MM.1S (cell line): ENCODE measurements at places on chromosomes 3 and 15.
A peak's percentile ranks its signal among the peaks of the same experiment; 100 is the strongest.

DNA sequence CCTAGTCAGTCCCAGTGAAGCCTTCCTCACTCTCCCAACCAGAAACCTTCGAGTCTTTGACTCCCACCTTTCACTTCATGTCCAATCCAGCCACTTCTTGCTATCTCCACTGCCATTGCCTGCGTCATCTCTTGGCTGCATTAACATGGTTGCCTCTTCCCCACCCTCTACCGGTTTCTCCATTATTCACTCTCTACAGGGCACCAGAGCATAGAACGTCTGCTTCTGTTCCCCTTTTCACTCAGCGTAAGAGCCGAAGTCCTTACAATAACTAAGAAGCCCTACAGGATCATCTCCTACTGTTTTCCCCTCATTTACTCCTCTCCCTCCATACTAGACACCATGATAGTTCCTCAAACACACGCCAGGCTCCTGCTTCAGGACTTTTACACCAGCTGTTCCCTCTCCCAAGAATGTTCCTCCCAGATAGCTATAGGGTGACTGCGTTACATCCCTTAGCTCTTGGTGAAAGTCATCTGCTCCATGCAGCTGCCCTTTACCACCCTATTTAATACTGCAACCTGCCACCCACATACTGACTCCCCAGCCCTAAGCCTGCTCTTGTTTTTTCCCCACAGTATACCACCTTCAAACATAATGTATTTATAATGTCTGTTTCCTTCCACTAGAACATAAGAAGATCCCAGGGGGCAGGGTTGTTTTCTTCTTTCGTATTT is 30.9 kb downstream of the RCN2 start:
- H3K27me3 ChIP-seq: no peaks in the 10 kb centered on the region
- no peaks in the 10 kb centered on the region for H3K36me3 ChIP-seq
- no peaks in the 10 kb centered on the region for H3K4me1 ChIP-seq
- H3K27ac ChIP-seq: no peak overlapping the region
- no peak for DNase-seq

GRCh38 chr3:126313580-126314304 is 43.5 kb downstream of the KLF15 start:
- no peaks in the 10 kb centered on the region for H3K4me1 ChIP-seq
- no peak overlapping the region for H3K27ac ChIP-seq
- H3K4me3 ChIP-seq: no peak overlapping the region
- no peaks in the 10 kb centered on the region for H3K27me3 ChIP-seq

DNA sequence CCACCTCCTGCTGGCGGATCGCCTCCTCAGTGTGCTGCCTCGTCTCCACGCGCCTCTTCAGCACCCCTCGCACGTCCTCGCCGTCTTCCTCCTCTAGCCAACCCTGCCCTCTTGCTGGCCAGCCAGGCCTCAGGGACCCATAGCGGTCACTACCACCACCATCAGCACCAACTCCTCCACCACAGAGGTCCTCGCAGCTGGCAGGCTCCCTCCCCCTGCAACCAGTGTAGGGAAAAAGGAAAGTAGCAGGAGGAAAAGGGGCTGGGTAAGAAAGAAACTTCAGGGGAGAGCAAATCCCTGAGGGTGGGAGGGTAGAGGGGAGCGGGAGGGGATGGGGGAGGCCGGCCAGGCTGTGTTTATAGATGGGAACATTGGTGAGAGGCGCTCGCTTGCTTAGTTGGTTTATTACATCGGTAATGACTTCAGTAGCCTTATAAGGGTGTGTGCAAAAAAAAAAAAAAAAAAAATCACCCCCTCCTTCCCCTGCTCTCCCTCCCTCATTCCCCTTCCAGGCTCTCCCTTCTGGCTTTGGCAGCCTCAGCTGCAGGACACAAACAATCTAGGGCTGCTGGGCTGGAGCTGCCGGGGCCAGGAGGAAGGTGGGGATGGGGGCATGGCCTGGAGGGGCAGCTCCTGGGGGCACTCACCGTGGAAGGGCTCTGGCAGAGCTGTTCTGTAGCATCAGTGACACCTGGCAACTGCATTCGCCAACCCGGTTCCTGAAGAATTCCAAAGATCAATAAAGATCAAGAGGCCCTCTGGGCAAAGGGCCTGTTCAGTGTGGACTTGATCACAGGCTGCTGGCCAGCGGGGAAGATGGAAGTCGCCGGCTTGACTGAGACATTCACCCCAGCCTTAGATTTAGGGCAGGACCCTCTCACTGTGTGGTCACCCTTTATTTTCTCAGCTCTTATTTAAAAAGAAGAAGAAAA is 116.2 kb upstream of the HACD2 start:
- DNase-seq: no peak
- no peaks in the 10 kb centered on the region for H3K36me3 ChIP-seq
- no peaks in the 10 kb centered on the region for H3K4me1 ChIP-seq
- H3K4me3 ChIP-seq: no peak overlapping the region

GRCh38 chr15:73717802-73718201 is 33.6 kb downstream of the CD276 start:
- no peaks in the 10 kb centered on the region for H3K4me1 ChIP-seq
- no peak overlapping the region for H3K27ac ChIP-seq
- no peak for DNase-seq
- no peaks in the 10 kb centered on the region for H3K27me3 ChIP-seq
- H3K4me3 ChIP-seq: no peak overlapping the region

GRCh38 chr3:81929697-81930096 is 168.3 kb upstream of the GBE1 start:
- H3K27ac ChIP-seq: no peak overlapping the region
- no peak overlapping the region for H3K4me3 ChIP-seq
- no peaks in the 10 kb centered on the region for H3K4me1 ChIP-seq
- DNase-seq: no peak

- peak overlapping the region; percentile 80 for H3K4me3 ChIP-seq
- H3K4me1 ChIP-seq: peaks cover 13% of the 10 kb centered on the region
- H3K36me3 ChIP-seq: no peaks in the 10 kb centered on the region
- no peak for DNase-seq
These were observed 741 bp upstream of the ZNF106 start for GRCh38 chr15:42491539-42492225.

DNA sequence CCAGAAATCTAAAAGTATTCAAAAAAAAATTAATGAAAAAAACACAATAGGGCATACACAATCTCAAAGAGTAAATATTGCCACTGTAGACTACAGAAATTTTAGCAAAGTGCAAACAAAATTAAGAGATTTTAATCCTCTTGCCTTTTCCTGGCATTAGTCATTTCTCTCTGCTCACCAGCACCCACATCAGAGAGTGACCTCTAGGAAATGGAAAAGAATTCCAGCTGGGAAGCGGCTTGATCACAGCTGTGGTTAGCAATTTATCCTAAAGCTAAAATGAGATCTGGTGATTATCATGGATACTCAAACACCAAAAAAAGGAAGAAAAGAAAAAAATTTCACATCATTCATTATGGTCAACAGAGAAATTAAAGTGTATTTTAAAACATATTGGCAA is 7.5 kb downstream of the CSNK1G1 start:
- H3K27ac ChIP-seq: no peak overlapping the region
- no peak for DNase-seq
- H3K27me3 ChIP-seq: no peaks in the 10 kb centered on the region
- H3K36me3 ChIP-seq: no peaks in the 10 kb centered on the region
- no peaks in the 10 kb centered on the region for H3K4me1 ChIP-seq

DNA sequence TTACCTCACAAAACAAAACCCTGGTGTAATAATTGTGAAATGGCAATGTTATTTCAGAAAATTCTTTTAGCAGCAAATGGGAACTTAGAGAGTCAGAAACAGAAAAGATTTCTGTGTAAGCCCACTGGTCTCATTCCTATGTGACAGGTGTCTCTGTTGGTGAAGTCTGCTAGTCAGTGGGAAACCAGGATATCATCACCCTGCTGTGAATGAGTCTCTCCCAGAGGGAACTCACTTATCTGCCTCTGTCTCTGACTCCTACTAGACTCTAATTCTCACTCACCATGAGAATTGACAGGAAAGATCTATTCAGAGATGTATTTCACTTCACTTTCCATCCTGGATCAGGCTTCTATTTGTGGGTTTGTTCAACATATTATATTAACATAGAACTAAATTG is 266.0 kb downstream of the EPHA3 start:
- no peaks in the 10 kb centered on the region for H3K36me3 ChIP-seq
- H3K27me3 ChIP-seq: no peaks in the 10 kb centered on the region
- H3K4me3 ChIP-seq: no peak overlapping the region
- H3K27ac ChIP-seq: no peak overlapping the region
- DNase-seq: no peak

DNA sequence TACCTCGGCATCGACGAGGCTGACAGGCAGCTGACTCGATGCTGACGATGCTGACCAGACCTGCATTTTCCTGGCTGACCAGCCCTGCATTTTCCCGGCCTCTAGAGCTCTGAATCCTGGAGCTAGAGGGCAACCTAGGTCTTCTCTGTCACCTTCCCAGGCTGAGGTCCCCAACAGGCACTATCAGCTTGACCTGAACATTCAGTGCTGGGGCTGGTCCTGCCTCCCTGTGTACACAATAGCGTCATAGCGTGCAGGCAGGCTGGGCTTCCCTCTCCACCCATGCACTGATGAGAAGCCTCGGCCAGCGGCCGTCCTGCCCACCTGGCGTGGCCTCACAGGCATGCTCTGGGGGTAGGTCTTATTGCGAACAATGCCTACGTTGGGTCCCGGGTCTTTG is 62.3 kb upstream of the SNRPA1 start:
- no peak overlapping the region for H3K27ac ChIP-seq
- no peaks in the 10 kb centered on the region for H3K27me3 ChIP-seq
- H3K36me3 ChIP-seq: no peaks in the 10 kb centered on the region
- H3K4me3 ChIP-seq: no peak overlapping the region
- H3K4me1 ChIP-seq: no peaks in the 10 kb centered on the region

DNA sequence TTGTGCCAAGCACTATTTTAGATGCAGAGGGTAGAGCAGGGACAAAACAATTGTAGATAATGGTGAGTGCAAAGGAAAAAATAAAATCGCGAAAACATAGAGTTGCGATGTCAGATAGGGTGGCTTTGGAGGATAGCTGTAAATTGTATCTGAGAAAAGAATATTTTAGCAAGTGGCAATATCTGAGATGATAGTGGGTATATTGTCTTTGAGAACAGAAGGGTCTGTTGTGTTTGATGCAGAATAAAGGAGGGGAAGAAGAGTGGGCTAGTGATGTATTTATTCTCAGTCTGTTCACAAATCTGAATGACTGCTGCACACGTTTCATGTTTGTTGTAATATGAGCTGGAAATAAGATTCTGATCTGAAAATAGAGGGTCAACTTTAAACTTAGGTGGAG is 396.8 kb downstream of the CADM2 start:
- no peaks in the 10 kb centered on the region for H3K36me3 ChIP-seq
- no peak overlapping the region for H3K27ac ChIP-seq
- no peaks in the 10 kb centered on the region for H3K27me3 ChIP-seq
- H3K4me3 ChIP-seq: no peak overlapping the region

DNA sequence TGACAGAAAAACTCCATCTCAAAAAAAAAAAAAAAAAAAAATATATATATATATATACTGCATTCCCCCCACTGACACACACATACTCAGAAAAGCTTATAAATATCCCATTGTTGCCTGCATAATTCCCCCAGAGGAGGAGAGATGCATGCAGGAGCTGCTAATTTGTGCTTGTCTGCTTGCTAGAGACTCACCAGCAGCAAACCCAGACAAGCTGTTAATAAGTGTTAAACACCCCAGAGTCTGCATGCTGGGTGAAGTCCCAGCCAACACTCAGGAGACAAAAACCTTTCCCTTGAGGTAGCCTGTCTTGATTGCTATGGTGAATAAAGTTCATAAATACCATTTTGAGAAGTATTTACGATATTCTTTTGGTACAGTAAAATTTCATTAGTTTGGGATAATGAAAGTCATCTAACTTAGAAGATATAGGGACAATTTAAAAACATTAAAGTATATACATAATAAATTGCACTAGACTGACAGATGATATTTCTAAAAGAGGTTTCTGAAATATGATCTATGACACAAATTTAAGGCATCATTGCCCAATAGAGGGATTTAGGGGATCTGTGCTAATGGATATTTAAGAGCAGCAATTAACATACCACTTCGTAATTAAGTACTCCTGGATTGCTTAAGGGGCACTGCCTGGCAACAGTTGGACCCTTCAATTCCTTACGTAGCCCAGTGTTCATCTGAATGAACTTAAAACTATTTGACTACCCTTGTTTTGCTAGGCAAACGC is 400.0 kb upstream of the C2CD4B start:
- no peak overlapping the region for H3K27ac ChIP-seq
- H3K4me1 ChIP-seq: no peaks in the 10 kb centered on the region
- DNase-seq: no peak
- H3K36me3 ChIP-seq: no peaks in the 10 kb centered on the region
- H3K27me3 ChIP-seq: no peaks in the 10 kb centered on the region

DNA sequence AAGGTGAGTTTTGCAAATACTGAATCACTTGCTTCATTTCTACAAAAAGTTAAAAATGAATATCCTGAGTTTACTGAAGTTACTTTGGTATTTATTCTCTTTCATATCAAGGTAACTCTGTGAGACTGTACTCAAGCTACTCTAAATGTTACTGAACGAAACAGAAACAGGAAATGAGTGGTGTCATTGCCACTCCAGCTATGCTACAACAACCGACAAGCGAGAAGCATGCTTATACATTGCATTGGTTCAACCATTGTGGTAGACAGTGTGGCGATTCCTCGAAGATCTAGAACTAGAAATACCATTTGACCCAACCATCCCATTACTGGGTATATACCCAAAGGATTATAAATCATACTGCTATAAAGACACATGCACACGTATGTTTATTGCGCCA is 313.2 kb upstream of the THBS1 start:
- no peaks in the 10 kb centered on the region; the same call in 1 of the 2 replicates for H3K4me1 ChIP-seq
- DNase-seq: peak; percentile 69
- H3K4me3 ChIP-seq: no peak overlapping the region
- H3K36me3 ChIP-seq: no peaks in the 10 kb centered on the region
- no peak overlapping the region for H3K27ac ChIP-seq

- DNase-seq: peak; percentile 4
- H3K4me3 ChIP-seq: peak within 1 kb of the TSS; percentile 69
- no peaks in the 10 kb centered on the region for H3K4me1 ChIP-seq
These were observed at the start of gene CSPG5 for GRCh38 chr3:47578691-47579632. TSS of gene CSPG5 (minus strand) at chr3:47578865. CDS start at chr3:47578693, 172 bp downstream.

DNA sequence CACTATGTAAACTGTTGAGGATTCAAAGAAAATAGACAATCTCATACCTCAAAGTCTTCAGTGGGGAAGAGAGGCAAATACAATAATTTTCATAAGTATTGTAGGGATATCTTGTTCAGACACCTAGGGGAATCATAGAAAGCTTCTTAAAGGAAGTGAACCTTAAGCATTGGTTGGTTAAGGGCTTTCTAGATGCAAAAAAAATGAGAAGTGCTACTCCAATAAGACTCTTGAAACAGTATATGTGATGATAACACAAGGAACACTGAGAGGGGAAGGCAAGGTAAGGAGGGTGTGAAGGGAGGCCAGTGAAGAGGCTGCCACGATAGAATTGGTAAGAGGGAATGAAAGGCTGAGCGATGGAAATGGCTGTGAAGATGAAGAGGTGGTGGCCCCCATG is 104.1 kb downstream of the TPRG1 start:
- H3K4me1 ChIP-seq: no peaks in the 10 kb centered on the region
- no peaks in the 10 kb centered on the region for H3K36me3 ChIP-seq
- no peaks in the 10 kb centered on the region for H3K27me3 ChIP-seq
- H3K4me3 ChIP-seq: no peak overlapping the region
- no peak overlapping the region for H3K27ac ChIP-seq
- DNase-seq: no peak

- H3K4me1 ChIP-seq: no peaks in the 10 kb centered on the region
- no peak for DNase-seq
- no peak overlapping the region for H3K27ac ChIP-seq
- no peaks in the 10 kb centered on the region for H3K36me3 ChIP-seq
These were observed 101.7 kb downstream of the P3H2 start for GRCh38 chr3:190019006-190019405.

- DNase-seq: no peak
- H3K4me1 ChIP-seq: peaks cover 16% of the 10 kb centered on the region
- H3K4me3 ChIP-seq: no peak overlapping the region
- no peak overlapping the region; the same call in 1 of the 2 replicates for H3K27ac ChIP-seq
- no peaks in the 10 kb centered on the region for H3K27me3 ChIP-seq
- no peaks in the 10 kb centered on the region for H3K36me3 ChIP-seq
These were observed 42.0 kb upstream of the FAM98B start for GRCh38 chr15:38411902-38412301.
